Activated CD4-positive, alpha-beta T cell treated with anti-CD3 and anti-CD28 coated beads, Interleukin-2, amount 50 U/mL, for 16 hours (primary cell): ENCODE measurements at places on chromosomes 12 and 14.
A peak's percentile ranks its signal among the peaks of the same experiment; 100 is the strongest.

DNA sequence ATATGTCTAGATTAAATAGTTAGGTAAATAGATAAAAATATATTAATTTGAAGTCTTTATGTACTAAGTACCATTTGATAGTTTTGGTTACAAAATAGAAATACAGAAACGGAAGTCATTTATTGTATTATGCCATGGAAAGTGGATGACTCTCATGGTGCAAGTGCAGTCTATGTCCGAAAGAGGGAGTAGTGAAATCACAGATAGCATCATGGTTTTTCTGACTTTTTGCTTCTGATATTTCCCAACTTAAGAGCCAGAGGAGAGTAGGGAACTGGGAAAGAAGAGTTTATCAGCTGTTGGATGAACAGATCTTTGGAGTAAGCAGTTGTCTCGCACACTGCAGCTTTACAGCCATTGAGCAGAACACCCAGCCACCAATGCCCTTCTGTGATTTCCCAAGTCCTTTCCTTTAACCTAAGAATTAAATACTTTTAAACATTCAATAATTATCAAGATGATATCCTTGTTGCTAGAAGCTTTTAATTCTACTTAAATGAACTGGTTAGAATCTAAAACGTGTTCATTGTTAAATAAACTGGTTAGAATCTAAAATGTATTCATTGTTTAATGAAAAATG lies 18.4 kb upstream of the SRGAP1 start:
- DNase-seq, result no peak

DNA sequence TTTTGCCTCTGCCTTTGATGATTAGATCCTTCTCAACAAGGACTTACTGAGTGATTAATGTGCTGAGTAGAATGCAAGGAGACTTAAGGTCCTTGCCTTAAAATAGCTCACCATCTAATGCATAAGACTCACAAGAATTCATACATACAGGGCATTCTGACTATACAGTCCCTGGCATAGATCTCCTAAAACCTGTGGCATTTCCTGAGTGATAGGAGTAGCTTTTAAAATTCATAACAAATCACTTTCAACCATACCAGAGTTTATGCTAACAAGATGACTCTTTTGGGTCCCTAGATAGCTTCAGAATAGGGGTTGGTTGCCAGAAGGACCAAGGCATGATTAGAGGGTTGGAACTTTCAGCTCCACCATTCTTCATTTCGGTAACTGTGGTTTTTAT lies 48.8 kb downstream of the STXBP6 start:
- DNase-seq, result no peak

DNA sequence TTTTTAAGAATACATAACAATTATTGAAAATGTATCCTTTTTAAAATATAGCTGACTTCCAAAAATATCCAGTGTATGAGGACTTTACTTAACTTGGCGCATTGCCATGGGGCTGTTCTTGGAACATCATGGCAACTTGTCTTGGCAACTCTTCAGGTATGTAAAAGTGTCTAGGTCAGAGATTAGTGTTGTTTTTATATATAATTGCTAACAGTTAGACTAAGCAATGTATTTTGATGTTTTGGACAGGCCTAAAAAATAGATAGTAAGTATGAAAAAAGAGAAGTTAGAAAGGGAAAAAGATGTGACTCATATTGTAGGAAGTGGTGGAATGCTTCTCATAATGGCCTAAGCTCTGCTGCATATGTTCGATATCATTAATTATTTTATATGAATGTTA lies 70.9 kb downstream of the MON2 start:
- DNase-seq, result no peak

- no peak for DNase-seq
Observed at GRCh38 chr14:72759670-72760069, 134.2 kb downstream of the DPF3 start.

- no peak for DNase-seq
Observed at GRCh38 chr12:97272471-97272870, 190.1 kb upstream of the RMST start.

- DNase-seq, result no peak
Observed at GRCh38 chr14:58864751-58865513, 227.2 kb downstream of the DACT1 start.

GRCh38 chr12:95218150-95219133 lies 835 bp downstream of the VEZT start:
- peak; percentile 65 for DNase-seq

GRCh38 chr12:50619610-50619958 lies 114.8 kb downstream of the DIP2B start:
- DNase-seq, result no peak

DNA sequence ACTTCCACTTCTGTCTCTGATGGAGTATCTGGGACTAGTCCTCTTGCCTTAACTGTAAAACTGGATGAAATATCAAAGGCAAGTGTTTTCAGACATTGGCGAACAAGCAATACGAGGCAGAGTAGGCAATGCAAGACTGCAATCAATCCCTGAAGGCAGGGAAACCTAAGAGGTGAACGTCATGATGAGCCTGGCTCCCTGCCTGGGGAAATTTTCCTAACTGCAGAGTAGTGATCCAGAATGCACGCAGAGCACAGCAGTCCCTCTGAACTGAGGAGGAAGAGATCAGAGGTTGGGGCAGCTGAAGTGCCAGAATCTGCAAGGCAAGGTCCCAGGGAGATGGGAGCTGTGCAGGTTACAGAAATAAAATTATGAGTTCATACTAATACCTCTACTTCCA lies 18.5 kb downstream of the BHLHE41 start:
- DNase-seq, result no peak

DNA sequence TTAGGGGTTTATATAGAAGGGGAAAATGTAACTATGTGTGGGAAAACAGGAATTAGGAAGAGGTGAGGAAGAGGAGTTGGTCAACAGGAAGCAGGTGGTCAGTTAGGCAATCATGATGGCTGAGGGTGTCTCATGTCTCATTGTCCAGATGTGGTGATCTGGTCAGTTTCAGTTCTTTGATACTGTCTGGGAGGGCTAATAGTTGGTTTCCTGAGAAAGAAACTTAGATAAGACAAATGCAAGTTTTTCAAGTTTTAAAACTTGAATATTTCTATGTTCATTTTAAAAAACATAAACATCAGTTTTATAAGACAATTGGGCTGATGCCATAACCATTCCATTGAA lies 1121.8 kb upstream of the USP15 start:
- no peak for DNase-seq

- DNase-seq, result no peak
Observed at GRCh38 chr12:63419154-63419553, 249.1 kb downstream of the DPY19L2 start.

GRCh38 chr14:91957876-91958313 lies 10.4 kb upstream of the FBLN5 start:
- DNase-seq, result no peak

GRCh38 chr14:91416744-91417119 lies 888 bp downstream of the CCDC88C start:
- DNase-seq, result no peak

- no peak for DNase-seq
Observed at GRCh38 chr12:104719700-104720338, 238.3 kb downstream of the SLC41A2 start.

GRCh38 chr12:14948672-14949071 lies 10.3 kb upstream of the ERP27 start:
- peak; percentile 92 for DNase-seq

DNA sequence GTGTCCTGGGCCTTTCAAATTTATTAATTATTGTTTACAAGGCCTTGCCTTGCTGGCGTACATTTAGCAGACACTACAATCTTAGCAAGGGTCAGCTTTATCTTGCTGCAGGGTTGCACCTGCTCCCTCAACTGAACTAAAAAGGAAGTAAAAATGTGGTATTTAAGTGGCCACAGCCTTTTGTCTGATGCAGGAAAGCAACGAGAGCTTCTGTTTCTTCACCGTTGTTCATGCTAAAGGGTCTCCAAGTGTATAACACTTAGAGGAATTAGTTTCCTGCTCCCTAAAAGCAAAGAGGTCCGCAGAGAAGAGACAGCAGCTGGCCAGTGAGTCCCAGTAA lies 62.8 kb upstream of the EGLN3 start:
- peak; percentile 5 for DNase-seq

DNA sequence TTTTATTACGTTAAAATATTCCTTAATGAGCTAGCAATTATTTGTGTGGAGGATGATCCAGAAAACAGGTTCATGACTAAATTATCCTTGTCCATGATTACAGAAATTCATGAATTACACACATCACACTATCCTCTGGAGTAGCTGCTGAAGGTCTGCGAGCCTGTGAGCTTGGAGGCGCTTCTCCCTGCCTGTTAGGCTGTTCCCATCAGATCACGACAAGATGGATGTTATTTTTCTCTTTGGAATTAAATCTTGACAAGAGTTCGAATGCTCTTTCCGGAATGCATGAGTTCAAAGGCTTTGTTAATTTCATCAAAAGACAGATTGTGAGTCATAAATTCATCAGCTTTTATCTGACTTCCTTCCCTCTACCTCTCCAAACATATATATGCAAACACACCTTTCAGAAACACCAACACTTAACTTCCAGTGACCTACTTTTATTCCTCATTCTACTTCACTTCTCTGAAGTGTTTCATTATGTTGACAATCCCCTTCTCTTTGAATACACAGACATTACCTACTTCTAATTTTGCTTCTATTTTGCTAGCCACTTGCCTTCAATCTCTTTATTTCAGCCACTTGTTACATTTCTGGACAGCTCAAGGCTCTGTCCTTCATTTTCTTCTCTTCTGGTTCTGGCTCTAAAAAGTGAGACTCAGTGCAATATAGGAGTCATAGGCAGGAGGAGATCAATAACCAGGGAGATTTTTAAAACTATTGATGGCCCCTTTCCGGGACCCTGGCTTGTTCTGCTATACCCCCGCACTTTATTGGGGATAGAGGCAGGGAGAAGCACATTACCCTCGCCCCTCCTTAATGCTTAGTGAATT lies 274.6 kb downstream of the BTG1 start:
- no peak for DNase-seq

DNA sequence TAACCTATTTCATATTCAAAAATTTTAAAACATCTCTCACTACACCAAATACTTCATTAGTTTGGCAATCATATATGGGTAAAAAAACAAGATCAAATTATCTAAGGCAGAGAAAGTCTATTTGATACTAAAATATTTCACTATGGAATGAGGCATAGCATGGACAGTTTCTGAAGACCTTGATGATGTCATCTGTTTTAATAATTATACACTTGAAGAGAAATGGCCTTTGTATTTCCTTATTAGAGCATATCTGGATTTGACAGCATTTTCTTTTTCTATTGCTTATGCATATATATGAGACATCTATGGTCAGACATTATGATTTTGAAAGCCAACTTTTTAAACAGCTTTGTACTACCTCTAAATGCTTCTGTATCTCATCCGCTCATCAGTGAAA lies 88.6 kb downstream of the DDHD1 start:
- no peak for DNase-seq
